ENCODE measurements at places on chromosomes 4 and X. TPM values are rescaled to one million over a fixed set of nuclear protein-coding genes. Genes with fewer than 3 reads are reported as not detected.

DNA sequence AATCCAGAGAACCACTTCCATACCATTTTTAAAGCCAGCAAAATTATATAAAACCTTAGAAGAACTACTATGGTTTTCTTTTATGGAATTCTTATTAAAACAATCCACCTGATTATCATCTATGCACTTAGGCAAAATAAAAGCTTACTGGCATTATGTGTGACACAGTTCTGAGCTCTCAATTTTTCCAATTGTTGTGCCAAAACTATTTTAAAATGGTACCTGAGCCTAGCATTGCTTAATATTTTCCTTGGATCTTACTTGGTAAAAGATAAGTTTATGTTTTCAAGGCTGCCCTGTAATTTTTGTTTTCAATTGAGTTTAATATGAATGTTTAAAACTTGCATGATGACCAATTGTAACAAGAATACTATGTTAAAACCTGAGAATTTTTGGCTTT is 201.3 kb downstream of the MAD2L1 start:
- no peak for DNase-seq

DNA sequence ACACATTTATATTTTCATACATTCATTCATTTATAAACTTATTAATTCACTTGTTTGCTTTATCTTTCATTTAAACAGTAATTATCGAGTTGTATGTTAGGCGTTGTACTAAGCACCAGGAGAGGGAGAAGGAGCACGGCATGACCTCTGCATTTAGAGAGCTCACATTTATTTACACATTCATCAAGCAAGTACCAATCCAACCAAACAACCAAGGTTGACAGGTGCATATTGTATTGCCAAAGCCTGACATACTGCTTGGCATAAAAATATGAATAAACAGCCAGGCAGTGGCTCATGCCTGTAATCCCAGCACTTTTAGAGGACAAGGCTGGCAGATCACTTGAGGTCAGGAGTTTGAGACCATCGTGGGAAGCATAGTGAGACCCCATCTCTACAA is 37.0 kb upstream of the CLNK start:
- no peak for DNase-seq

DNA sequence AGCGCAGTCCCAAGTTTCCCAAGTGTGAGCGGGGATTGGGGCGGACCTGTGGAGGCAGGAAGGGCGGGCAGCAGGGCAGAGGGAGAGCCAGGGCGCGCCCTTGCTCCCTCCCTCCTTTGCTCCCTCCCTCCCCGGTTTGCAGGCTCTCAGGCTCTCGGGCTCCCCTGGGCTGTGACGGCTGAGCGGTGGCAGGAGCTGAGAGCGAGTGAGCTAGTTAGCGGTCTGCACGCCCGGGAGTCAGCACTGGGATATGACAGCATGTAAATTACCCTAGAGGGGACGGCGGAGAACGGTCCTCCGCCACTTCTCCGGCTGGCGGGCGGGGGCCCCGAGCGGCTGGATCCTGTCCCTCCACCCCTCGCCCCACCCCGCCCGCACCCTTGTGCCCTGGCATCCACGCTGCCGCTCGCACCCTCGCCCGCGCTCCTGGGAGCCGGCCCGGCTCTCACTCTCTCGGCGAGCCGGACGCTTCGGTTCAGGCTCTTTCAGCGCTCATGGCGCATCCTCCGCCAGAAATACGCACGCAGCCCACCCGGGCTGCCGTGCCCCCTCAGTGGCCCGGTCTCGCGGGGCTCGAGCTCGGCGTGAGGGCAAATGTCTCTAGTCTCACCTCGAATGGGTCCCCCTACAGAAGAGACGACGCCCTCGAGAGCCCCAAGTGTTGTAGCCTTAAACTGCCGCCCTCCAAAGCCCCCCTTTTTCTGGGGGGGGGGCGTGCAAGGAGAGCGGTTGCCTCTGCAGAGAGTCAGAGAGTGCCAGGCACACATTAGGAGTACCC is at the start of gene TSC22D3:
Gene TSC22D3, minus strand, starts transcription at position 54 of the 778 bp plus-strand sequence. CDS start 368 bp downstream, outside the sequence.
- DNase-seq, result peak; percentile 67

DNA sequence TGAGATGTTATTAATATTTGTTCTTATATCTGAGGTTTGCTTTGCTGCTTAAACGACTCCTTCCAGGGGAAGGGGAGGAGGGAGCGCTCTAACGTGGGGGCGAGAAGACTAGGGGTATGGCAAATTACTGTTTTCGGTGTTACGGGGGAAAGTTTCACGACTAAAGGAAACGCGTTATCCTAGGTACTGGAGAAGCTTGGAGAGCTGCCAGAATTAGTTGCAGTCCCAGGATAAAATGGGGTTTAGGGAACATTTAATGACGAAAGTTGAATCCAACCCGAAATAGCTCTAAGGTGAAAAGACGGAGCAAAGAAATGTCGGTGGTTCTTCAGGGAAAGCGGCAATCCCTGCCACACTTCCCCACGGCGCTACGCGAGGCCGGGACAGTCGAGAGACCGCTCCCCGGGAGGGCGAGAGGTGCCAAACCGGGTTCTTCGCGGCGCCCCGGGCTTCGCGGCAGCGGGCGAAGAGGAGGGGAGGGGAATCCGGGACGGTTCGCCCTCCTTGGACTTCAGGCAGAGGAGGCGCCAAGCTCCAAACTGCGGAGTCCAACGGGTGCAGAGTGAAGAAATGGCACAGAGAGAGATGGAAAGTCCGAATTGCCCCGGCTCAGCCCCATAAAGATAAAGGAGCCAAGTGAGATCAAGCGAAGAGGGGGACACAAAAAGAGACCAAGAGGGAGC is 724 bp downstream of the THOC2 start:
- peak; percentile 21 for DNase-seq

DNA sequence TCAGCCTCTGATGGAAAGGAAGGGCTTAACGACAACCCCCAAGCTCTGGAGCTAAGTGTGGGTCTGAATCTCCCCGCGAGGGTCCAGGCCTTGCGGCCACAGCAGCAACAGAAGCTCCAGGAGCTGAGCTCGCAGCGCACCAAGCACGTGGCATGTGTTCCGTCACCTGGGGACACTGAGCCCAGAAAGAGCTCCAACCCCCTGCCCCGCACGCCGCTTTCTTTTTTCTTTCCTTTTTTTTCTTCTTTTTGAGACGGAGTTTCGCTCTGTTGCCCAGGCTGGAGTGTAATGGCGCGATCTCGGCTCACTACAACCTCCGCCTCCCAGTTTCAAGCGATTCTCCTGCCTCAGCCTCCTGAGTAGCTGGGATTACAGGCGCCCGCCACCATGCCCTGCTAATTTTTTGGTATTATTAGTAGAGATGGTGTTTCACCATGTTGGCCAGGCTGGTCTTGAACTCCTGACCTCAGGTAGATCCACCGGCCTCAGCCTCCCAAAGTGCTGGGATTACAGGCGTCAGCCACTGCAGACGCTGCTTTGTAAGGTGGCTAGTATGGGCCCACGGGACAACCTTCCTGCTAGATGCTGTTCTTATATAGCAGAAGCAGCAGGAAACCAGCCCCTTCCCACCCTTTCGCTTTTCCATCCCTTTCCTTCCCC is 685 bp upstream of the TNIP2 start:
- DNase-seq, result no peak

GRCh38 chr4:168291242-168291641 is 27.3 kb downstream of the DDX60 start:
- no peak for DNase-seq

DNA sequence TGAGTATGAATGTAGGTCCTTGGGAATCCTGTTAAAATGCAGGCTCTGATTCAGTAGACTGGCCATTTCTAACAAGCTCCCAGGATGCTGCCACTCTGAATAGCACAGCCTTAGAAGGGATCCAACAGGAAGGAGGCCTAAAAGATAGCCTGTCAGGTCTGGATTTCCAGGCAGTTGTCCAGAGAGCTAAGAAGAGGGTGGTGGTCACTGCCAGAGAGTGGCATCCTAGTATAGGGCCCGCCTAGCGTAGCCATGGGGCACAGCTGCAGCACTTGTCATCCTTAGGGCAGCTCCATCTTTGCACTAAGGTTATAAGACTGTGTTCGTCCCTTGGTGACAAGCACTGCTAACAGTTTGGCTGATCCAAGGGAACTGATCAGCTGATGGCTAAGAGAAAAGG is 20.5 kb upstream of the NUP54 start:
- DNase-seq, result no peak

DNA sequence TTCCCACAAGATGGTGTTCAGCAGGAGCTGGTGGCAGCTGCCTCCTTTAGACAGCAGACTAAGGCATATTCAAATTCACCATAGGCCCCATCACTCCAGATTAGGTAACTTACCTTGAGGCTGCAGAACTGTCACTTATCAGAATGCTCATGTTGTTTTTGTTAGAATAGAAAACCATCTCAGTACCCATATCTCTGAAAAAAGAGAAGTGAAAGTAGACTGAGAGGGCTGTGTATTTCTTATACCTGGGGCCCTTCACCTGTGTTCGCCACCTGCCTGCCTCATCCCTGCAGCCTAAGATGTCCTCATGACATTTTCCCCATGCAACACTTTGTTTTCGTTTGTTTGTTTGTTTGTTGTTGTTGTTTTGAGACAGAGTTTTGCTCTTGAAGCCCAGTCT is 32.9 kb upstream of the SPRY1 start:
- no peak for DNase-seq

DNA sequence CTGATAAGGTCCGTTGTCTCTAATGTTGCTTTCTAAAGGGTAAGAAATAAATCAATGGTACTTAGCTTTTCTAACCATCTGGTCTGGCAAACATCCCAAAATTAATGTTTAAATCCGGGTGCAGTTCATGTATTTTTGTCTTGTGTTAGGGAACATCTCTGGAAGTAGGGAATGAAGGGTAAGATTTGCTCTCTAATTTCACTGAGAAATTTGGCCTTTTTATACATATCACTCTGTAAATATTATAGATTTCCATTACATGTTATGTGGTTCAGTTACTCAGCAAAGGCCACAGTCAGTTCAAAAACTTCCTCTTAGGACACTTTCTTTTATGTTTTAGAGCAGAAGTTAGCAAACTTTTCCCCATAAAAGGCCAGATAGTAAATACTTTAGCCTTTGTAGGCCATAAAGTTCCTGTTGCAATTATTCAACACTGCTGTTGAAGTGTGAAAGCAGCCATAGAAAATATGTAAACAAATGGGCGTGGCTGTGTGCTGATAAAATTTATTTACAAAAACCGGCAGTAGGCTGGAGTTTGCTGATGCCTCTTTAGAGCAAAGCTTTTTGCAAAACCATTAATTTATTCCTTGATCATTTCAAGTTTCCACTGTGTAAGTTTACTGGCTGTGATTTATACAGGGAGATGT is 218.1 kb downstream of the ANTXR2 start:
- peak; percentile 37 for DNase-seq

- DNase-seq, result no peak
Measured at GRCh38 chrX:43677993-43678392, 21.9 kb downstream of the MAOA start.

DNA sequence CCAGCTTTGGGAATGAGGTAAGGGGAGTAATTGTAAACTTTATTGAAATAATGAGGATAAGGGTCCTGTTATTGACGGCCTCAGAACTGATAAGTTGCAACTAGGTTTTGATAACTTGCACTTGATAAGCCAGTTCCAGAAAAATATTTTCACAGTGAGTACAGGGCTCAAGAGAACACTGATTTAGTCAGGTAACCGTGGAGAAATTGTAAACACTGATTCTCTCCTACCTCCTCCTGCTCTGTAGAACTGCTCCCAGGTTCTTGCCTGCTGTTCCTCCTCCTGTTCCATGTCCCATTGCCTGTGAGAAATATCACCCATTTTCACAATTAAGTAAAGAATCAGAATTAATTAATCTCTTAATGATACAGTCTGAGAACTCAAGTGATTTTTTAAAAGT is 55.0 kb upstream of the CXXC4 start:
- no peak for DNase-seq

- DNase-seq, result no peak
Measured at GRCh38 chrX:18890049-18890381, 93.9 kb downstream of the PHKA2 start.

GRCh38 chr4:64402684-64403083 is 6.6 kb downstream of the TECRL start:
- no peak for DNase-seq

- DNase-seq, result peak; percentile 79
Measured at GRCh38 chrX:135973548-135974278, at the start of gene MMGT1. Gene MMGT1 (minus strand): TSS chrX:135973988. CDS start chrX:135973675, 313 bp downstream.

DNA sequence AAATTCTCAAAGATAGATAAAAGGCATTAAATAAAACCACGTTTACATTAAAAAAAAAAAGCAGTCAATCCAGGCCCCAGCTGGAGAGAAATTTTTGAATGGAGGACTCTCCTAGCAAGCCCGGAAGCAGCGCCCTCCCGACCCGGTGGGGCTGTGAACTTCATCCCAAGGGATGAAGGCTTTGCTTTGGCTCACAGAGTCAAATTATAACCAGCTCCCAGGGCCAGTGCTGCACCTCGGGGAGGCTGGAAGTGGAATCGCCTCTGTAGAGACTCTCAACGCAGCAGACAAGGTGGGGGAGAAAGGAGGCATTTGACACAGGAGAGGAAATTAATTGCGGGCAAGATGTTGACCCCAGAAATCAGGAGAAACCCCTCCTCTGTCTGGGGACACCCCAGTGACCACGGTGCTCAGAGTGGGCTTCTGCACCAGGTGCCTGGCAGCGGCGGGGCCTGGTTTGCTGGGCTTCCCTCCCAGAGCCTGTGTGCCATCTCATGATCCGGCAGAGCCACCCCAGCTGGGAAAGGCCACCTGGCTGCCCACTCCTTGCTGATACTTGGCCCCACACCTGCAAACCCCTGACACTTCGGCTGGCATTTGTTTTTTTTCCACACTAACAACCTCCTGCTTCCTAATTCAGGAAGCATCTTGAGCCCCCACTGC is 71.7 kb downstream of the ABLIM2 start:
- no peak for DNase-seq

DNA sequence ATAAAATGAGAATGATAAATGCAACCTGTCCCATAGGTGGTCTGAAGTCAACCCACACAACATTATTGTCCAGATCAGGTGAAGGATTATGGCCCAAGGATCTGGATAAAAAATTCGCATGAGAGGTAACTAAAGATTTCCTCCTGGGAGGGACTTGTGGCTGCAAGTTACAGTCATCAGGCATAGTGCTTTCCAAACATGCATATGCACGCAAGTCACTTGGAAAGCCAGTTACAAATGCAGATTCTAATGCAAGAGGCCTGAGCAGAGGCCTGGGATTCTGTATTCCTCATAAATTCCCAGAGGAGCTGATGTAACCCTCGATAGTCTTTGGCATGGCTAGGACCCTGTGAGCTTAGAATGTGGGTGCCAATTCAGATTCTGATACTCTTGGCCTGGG is 21.1 kb downstream of the HS3ST1 start:
- no peak for DNase-seq

The VCX gene
- 0.47 TPM for polyA plus RNA-seq

The ANOS1 gene
- 9.4 TPM for polyA plus RNA-seq

The EFHC2 gene
- polyA plus RNA-seq, result 7.1 TPM

The SPANXA1 gene
- polyA plus RNA-seq, result not detected

The GAB3 gene
- polyA plus RNA-seq, result 2.3 TPM

The SCD5 gene
- polyA plus RNA-seq, result 38.7 TPM

The SPANXA2 gene
- polyA plus RNA-seq, result not detected

The NR3C2 gene
- 15.9 TPM for polyA plus RNA-seq

The ARAP2 gene
- polyA plus RNA-seq, result 4.6 TPM

Measured in renal pelvis (tissue), 12 donors.